Stimulated activated CD8-positive, alpha-beta memory T cell treated with anti-CD3 and anti-CD28 coated beads, Interleukin-12 subunit alpha, Interleukin-12 subunit beta, amount 100 ng/mL, for 4 hours (primary cell): ENCODE measurements at places on chromosomes 7 and 10.

- DNase-seq = no peak
These were observed 89.0 kb downstream of the GLCCI1 start for GRCh38 chr7:8057566-8057965.

DNA sequence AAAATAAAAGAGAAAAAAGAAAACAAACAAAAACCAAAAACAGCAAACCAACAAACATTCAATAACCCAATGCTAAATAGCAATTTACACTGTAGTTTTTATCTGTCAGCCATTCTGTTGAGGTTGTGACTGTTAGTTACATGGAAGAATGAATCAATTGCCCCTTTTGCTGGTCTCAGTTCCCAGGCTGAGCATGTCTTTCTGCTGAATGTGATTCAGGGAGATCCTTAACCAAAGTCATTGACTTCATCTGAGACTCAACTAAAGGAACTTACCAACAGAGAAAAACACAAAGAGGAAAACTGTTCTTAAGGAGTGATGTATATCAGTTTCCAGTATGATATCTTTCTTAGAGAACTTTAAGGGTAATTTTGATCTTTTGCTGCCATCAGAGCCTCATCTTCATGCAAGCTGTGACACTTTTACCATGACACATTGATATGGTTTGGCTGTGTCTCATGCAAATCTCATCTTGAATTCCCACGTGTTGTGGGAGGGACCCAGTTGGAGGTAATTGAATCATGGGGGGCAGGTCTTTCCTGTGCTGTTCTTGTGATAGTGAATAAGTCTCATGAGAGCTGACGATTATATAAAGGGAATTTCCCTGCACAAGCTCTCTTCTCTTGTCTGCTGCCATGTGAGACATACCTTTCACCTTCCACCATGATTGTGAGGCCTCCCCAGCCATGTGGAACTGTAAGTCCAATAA lies 469.8 kb downstream of the KIF20B start:
- DNase-seq = no peak

DNA sequence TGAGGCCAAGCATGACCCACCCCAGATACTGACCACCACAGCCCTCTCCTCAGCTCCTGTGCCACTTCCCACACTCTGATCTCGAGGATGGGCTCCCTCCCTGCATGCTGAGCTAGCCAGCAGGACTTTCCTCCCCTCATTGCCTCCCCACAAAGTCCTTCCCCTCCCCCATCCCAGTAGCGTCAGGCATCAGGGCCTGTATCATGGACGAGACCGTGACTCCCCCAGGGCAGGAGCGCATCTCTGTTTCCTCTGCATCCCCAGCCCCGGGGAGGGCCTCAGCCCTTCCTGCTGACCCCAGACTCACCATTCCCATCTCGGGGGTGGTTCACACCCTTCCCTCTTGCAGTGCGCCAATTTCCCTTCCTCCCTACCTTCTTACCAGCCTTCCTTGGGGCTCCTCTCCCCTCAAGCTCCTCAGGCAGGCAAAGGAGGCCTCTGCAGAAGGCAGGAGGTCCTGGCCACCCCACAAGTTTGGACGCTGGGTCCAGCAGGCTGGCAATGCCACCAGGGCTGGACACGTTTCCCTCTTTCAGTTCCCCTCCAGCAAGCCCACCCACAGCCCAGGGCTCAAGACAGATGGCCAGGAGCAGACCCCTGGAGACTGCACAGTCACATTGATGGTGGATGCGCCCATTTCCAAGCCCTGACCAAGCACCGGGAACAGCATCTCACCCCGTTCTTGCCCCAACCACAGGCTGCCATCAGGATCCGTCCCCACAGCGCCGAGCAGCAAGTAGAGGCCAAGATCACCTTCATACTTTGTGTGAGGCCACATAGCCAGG lies 36.5 kb downstream of the GRID1 start:
- no peak for DNase-seq

GRCh38 chr10:44313761-44314165 lies 71.1 kb downstream of the CXCL12 start:
- no peak for DNase-seq

- DNase-seq = no peak
These were observed 3.6 kb upstream of the HOXA11 start for GRCh38 chr7:27188386-27189294.

DNA sequence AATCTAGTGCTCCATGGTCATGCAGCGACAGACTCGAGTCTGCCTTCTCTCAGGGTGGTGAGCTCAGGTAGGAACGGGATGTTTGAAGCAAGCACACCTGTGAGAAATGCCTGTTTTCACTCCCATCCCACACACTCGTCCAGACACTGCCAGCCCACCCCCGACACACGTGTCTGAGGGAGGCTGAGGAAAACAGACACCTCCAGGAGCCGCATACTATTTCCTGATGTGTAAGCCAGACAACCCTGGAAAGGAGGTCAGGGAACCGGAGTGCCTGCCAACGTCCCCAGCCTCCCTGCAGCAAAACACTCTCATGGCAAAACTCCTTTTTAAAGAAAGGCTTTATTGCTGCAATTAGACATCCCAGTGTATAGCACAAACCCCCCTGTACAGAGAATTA lies 80.2 kb downstream of the ALOX5 start:
- no peak for DNase-seq

DNA sequence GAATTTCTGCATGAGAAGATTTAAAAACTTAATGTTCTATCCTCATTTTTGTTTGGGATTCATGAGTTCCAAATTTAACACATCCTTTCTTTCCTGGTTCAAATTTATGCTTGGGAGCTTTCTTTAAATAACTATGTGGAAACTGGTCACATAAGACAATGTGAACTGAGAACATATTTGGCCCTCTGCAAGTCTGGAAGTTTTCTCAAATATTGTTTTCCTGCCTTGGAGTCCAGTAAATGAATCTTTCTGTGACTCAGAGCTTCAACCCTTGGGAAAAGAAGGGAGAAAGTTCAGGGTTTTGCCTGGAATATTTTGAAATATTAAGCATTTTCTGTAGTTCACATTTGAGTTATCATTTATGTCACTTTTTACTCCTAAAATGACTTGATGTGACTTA lies 559.0 kb upstream of the NRP1 start:
- no peak for DNase-seq

GRCh38 chr10:89670926-89671325 lies 25.9 kb upstream of the PANK1 start:
- DNase-seq = no peak

- no peak for DNase-seq
These were observed 106.8 kb downstream of the NT5C2 start for GRCh38 chr10:103086261-103086660.

DNA sequence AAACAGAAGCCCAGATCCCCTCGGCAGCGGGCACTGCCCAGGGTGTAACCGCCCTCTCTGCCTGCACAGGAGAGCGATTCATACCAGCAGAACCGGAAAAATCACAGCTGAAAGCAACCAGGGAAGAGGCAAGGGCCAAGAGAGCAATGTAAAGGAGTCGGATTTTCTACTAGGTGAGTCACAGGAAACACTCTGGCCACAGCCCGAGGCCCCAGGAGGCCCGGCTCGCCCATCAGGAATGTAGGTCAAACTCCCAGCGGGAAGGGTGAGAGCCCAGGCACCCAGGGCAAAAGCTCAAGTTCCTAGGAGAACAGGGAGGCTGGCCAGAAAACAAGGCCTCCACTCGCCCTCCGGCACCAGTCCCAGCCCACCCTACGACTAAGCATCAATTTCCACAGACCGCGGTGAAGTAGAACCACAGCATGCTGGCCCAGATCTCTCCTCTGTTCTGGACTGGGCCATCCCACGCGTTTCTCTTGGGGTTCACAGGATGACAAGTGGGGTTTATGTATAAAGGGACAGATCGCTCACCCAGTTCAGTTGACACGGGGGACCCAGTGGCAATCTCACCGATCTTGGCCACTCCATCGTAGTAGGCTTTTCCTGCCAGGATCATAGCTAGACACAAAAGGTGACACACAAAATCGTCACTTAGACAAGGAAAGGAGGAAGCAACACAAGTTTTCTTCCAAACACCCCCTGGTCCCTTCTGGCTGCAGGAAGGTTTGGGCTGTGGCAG lies 46.2 kb downstream of the BAIAP2L1 start:
- no peak for DNase-seq

GRCh38 chr7:106952658-106953231 lies 87.7 kb downstream of the PIK3CG start:
- DNase-seq = no peak

DNA sequence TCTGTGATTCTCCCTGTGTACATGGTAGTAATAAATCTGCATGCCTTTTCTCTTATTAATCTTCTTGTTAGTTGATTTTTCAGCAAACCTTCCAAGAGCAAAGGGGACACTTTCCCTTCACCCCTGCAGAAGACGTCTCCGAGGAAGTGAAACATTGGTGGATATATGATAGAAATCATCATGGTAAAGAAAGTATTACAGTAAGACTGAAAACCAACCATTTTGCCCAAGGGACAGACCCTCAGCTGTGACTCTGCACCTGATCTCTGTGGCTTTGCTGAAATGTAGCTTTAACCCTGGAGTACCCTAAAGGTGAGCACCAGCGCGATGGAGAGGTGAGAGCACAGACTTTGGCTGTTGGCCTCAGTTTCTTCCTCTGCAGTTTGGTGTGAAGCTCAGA lies 32.8 kb upstream of the MYO3A start:
- no peak for DNase-seq

GRCh38 chr7:108463613-108464012 lies 7.4 kb upstream of the NRCAM start:
- DNase-seq = no peak

DNA sequence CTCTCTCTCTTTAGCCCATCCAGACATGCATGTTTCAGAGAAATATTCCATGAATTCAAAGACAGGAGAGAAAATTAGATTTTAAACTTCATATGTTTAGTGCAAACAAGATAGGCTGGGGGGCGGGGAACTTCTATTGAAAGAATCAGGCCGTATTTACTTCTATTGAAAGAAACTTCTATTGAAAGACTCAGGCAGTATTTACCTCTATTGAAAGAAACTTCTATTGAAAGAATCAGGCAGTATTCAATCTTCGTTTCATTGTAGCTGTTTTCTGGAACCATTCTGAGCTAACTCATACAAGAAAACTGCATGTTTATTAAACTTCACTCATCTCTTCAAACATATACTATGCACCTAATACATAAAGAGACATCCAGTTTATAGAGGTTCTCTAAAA lies 123.1 kb downstream of the TYW1B start:
- DNase-seq = no peak

DNA sequence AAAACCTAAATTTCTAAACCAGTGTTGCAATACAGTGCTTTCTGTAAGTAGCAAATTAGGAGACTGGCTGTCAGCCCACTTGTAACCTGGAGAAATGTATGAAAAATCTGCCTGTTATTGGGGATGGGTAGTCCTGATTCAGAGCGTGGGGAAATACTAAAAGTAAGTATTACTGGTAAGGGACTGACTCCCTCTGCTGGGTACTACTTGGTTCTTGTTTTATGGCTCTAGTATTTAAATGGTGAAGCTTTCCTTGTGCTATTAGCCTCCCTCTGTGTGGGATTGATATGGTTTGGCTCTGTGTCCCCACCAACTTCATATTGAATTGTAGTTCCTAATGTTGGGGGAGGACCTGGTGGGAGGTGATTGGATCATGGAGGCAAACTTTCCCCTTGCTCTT lies 886.1 kb downstream of the SORCS1 start:
- DNase-seq = no peak

DNA sequence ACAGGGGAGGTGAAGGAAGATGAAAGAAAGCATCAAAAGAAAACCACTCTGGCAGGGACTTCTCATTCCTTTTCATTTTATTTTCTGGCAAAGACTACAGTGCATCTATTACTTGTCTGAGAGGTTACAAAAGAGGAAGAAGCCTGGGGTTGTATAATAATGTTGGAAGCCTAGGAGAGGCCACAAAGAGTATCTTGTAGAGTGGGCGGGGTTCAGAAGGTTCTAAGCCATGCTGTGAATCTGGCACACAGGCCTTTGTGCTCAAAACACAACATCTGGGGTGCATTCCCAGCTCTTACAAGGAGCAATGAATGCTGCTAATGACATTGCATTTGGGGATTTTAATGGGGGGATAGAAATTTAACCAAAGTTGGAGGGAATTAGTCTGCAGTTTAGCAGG lies 49.4 kb downstream of the MRPL32 start:
- no peak for DNase-seq

GRCh38 chr10:21048068-21048467 lies 151.0 kb upstream of the NEBL start:
- no peak for DNase-seq

DNA sequence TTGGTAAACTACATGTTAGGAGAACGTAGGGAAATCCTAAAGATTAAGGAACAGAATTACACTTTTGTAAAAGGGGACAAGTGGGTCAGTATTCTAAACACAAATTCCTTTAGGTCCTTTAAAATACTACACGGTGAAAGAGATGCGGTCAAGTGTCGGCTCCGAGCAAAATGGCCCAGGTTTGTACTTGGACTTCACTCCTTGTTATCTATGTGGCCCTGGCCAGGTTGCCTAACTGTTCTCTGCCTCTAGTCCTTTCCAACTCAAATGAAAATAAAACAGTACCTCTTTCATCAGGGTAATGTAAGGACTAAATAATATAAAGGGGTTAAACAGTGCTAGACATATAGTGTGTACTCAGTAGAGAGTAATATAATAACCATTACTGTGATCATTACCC lies 344.8 kb downstream of the PARD3 start:
- DNase-seq = no peak

DNA sequence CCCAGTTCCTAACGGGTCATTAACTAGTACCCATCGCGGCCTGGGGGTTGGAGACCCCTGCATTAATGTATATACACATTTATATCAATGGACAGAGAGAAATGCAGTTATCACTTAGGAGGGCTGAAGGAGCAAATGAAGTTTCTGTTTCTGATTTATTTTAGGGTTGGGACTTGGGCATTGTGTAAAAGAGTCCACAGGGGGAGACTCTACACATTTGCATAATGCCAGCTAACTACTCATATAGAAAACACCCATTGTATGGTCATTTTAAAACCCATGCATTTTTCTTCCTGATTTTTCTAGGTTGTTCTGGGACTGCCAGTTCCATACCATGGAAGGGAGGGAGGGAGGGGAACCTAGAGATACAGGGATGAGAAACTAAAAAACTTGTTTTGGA lies 23.5 kb downstream of the BCCIP start:
- DNase-seq = no peak

GRCh38 chr10:69453795-69454194 lies 2.5 kb downstream of the TSPAN15 start:
- DNase-seq = no peak

DNA sequence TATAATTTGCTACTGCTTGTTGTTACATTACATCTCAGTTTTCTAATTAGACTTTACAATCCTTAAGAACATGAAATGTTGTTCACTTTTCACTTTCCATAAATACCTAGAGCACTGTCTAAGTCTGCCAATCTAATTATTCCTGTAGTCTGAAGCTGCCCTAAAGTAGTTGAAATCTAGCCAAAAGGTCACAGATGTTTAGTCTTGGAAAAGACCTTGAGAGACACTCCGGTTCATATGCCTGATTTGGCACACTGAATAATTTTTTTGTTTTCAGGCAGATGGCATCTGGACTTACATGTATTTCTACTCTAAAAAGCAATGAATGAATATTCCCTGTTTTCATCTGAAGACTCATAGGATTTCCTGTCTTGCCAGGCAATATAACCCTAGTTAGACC lies 359.1 kb downstream of the ANKRD7 start:
- no peak for DNase-seq
